Left ventricle myocardium inferior (tissue), 1 donor: ENCODE measurements at places on chromosomes 7 and 10.

- DNase-seq = no peak
Observed at GRCh38 chr7:27995228-27995627, 185.4 kb downstream of the JAZF1 start.

DNA sequence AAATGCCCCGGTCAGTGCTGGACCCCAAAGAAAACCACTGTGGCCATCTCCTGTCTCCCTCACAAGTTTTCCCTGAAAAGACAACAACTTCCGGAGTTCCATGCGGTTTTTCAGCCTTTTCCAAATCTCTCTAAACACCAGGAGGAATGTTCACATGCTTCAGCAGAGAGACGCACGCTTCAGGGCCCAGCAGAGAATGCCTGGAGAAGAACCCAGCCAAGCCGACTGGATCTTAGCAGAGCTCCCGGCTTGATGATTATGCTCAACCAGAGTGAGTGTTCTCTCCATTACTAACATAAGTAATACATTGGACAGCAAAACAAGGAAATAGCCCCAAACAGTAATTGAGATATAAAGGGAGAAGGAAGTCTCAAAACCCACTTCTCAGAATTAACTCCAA lies 17.9 kb downstream of the PRKCQ start:
- no peak for DNase-seq

GRCh38 chr7:2926120-2926895 lies 82.2 kb upstream of the GNA12 start:
- DNase-seq = peak; percentile 2

DNA sequence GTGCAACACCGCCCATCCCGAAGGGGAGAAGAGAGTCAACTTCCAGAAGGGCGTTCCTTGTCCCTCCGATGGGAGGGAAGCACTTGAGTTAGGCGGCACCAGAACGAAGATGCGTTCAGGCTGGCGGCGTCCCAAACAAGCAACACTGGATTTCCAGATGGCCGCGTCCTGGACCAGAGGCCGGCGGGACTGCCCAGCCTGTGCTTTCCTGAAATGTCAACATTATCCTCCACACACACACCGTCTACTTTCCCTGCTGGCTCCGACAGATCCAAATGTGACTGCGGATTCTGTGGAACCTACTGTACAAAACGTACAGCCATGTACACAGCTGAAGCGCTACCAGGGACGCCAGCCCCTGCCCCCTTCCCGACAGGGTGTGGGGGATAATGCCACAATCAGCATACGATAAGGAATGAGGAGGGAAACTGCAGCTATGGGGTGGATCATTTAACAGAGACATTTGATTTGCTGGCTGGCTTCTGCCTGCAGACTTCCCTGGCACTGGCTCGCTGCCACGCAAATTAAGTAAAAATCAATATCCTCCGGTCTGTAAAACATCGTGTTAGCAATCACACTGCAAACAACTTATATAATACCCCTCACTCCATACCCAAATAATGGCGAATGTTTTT lies 82.1 kb downstream of the ZRANB1 start:
- peak; percentile 80 for DNase-seq

- no peak for DNase-seq
Observed at GRCh38 chr7:70789481-70790214, 342.3 kb upstream of the GALNT17 start.

DNA sequence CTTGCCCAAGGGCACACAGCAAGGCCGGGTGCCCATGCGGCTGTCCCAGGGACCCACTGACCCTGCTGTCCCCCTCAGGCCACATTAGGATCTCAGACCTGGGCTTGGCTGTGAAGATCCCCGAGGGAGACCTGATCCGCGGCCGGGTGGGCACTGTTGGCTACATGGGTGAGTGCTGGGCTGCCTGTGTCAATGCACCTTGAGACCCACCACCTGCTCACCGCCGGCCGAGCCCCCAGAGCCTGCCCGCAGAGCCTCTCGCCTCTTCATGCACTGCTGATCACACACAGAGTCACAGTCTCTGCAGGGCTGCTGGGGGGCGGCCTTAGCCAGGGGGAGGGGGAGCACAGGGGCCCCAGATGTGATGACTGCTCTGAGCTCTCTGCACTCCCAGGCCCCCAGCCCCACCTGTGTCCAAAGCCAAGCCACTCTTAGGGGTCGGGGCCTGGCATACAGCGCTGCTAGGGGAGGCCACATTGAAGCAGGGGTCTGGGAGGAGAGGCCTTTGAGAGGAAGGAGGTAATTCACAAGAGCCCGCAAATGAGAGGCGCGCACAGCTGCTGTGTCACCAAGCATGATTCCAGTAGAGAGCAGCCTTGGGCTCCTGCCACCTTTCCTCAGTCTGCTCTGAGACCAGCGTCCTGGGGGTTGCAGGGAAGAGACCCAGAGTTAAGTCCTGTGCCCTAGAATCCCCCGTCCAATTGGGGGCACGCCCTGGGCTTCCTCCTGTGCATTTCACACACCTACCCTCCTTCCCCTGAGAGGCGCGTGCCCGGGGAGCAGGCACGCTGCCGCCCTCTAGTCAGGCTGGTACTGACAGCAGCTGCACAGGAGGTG lies 100.4 kb downstream of the RGS10 start:
- no peak for DNase-seq
